ENCODE measurements at places on chromosomes 2 and 18.

DNA sequence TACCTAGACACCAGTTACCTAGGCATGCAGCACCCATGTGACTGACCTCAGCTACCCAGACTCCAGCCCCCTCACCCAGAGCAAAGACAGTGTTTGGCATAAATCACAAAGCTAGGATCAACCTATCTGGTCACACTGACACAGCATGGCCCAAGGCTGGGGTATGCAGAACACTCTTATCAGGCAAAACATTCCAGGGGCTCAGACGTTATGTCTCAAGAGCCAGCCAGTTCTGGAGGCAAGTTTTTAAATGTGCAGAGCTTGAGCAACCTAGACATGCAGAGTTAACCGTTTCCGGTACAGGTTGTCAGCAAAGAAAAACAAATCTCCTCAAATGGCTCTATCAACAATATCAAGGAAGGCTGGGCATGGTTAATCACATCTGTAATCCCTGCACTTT is 92.8 kb downstream of the AP1S3 start:
- no peak for DNase-seq

DNA sequence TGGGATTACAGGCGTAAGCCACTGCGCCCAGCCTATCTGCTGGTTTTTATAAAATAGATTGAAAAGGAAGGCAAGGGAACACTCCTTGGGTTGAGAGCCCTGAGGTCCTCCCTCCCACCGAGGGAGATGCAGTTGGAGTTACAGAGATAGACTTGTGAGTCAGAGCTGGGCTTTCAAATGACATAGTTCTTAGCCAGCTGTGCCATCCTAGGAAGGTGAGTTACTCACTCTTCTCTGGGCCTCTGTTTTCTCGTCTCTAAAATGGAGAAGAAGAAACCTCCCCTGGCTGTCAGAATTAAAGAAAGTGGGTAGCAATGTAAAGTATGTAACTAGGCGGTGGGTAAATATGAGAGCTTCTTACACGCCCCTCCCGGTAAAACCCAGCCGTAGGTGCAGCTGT is 2.4 kb downstream of the LRRFIP1 start:
- DNase-seq: no peak

DNA sequence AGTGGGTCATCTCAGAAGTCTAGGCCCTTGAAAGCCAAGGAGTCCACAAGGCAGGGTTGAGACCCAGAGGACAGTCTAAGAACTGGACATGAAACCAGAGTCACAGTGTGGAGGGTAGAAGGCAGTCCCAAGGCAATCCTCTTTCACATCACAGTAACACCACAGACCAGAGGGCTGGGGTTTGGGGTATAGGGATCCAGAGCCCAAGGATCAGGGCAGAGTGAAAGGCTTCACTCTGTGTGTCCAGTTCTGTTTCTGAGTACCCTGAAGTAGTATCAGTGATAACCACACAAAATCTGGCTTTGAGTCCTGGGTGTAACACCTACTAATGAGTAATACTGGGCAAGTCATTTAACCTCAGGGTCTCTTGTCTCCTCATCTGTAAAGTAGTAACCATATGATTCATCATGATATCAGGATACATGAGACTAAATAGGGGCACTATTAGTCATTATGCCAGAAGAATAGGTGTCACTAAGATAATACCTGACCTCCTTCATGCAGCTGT is 91.0 kb downstream of the ICA1L start:
- no peak for DNase-seq

DNA sequence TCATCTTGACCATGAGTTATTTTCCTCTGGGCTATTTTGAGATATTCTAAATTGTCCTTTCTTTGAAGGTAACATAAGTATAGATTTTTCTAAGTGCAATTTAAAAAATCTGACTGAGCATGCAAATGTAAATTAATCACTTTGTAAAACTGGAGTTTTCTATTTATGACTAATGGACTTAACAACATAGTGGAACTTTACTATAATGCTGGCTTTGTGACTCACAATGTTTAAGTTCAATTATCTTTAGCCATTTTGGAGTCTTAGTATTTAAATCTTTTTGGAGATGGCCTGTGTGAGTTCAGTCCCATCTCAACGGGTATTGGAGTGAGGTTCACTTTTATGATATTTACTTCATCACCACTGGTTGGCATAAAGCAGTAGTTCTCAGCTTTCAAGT is 35.2 kb upstream of the NOSTRIN start:
- no peak for DNase-seq

DNA sequence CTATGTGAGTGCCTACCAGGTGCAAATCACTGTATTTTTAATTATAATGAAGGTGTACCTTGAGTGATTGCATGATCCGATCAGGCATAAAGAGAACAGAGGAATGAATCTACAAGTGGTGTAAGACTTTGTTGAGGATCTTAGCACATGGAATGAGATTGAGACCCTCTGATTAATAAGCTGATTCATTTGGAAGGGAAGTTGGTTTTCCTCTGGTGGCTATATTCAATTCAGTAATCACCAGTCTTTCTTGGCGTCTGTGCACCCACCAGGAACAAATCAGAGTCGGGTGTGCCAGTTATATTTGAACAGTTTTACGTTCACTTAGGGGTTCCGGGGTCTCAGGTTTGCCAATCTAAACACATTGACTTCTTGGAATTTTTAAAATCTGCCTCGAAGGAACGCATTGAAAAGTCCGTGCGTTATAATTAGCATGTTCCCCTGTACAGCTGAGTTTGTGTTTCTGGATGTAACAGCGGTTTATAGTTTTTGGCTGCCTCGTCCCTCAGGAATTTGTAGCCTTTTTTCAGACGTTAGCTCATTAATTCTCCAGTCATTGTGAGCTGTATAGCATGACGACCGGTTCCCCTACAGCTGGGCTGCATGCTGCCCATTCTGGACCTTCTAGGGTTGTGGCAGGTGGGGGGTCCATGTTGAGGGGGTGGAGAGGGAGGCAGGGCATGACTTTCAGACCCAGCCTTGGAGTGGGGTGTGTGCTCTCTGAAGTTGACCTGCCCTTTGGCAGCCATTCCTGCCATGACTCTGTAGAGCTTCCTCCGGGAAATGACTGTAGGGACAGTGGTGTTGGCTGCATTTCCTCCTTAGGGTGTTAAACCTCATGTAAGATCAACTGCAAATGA is 20.3 kb downstream of the MYO1B start:
- DNase-seq: no peak

- no peak for DNase-seq
These were observed 26.6 kb upstream of the GLI2 start for GRCh38 chr2:120708944-120709607.

DNA sequence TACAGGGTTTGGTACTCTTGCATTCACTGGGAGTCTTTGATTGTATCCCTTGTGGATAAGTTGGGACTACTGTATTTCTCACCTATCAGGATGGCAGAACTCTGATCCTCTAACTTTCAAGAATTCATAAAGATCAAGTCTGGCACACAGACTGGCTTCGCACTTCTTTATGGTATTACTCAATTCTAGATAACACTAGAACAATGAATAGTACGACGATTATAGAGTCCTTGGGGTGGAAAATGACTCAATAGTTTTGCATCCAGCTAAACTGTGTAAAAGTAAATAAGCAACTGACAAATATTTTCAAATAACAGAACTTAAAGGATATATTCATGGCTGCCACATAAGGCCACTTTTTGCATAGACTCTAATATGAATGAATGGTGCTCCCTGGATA is 103.4 kb upstream of the MEX3C start:
- DNase-seq: no peak

GRCh38 chr2:241217320-241218031 is 29.0 kb downstream of the ANO7 start:
- peak; percentile 37 for DNase-seq

DNA sequence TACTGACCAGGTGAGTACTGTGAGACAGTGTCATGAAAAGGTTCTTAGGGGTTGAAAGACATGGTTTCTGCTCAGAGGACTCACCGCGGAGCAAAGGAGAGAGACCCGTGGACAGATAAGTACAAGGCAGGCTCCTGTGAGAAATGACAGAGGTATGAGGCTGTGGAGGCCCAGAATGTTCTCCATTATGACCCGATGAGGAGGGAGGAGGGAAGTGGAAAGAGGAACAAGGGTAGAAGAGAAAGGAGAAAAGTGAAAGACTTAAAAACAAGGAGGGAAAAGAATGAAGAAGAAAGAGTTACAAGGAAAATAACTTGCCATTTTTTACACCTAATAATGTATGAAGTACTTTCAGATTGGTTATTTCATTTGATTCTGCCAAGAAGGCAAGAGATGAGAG is 29.8 kb downstream of the MAPRE3 start:
- no peak for DNase-seq

DNA sequence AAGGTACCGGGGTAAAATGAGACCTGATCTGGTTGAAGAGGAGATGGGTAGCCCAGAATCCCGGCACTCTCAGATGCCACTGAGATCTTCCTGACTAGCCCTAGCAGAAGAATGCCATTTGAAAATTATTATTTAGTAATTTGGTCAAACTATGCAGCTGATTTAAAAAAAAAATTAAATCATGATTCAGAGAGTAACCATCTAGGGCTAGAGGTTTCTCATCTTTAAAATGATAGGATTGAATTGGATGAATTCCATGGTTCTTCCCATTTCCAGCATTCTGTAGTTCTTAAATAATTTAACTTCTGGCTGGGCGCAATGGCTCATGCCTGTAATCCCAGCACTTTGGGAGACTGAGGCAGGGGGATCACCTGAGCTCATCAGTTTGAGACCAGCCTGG is 106.1 kb downstream of the MYO1B start:
- DNase-seq: no peak

- DNase-seq: no peak
These were observed 235.4 kb downstream of the EIPR1 start for GRCh38 chr2:3142210-3142609.

DNA sequence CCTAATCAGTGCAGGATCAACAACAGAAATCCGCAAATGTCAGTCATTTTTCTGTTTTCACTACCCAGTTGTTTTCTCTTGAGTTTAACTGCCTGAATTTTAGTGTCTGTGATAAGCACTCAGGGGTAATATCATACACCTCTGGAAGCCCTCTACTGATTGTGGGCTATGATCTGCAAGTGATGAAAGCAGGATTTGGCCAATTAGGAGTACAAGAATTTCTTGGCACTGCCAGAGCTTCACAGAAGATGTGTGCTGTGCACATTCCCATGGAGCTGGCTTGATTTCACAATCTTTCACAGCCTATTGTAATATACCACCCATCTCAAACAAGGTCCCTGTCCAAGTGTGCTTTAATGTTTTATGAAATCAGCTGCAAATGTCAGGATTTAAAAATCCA is 27.3 kb upstream of the TDRD15 start:
- DNase-seq: no peak

Measured in activated naive CD4-positive, alpha-beta T cell treated with Interleukin-2 at 50 U/mL for 16 hours (primary cell).